ENCODE measurements at places on chromosomes 11 and 22.

- DNase-seq = no peak
These were observed 12.0 kb downstream of the ALG12 start for GRCh38 chr22:49906071-49906798.

DNA sequence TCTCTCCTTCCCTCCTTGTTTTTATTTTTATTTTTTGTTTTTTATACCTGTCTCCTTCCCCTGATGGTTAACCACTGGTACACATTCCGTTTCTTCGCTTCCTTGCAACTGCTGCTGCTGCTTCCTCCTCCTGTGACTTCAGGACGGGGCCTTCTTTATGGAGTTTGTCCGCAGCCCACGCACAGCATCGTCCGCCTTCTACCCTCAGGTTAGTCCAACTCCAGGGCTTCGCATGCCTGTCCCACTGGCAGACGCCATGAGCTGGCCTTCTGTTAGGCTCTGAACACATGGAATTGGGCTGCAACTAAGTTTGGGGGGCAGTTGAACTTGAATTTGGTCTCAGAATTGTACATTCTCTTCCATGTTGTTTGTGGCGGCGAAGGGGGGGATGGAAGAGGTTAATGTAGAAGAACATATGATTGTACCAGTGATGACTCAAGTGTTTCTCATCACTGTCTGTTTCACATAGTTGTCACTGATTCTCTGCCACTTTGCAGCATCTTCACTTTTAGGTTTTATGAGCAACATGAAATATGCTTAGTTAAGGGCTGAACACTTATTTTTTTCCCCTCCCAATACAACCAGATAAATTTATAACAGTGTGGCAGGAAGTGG, 83.0 kb upstream of the YWHAH start:
- DNase-seq = no peak

DNA sequence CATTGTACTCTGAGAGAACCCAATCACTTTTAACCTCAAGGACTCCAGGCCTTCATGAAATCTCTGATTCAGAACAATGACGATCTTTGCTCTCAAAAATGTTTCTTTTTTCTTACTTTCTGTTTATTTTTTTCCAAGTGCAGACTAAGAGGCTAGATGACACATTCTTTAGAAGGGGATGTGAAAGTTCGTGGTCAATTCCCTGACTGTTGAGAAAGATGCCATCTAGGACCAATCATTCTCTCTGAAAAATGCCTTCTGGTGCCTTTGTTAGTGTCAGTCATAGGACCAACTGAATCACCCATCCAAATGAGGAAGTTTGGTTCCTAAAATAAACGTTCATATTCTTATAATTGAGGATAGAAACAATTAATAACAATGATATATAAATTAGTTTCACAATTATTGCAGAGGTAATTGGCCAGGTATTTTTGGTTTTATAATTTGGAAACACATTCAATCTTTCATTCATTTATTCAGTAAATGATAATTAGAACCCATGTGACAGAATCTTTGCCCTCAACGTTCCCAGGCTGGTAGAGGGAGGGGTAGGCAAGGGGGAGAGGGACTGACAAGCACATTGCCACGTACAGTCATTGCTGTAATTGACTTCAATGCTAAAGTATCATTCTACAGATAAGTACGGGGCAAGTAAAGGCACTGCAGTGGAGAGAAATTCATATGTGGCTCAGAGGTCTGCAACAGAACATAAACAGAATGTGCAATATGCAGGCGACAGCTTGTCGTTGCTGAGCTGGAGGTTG, 333.4 kb upstream of the MPPED2 start:
- peak; percentile 60 for DNase-seq

- DNase-seq = peak; percentile 23
These were observed 1.0 kb downstream of the CTSD start for GRCh38 chr11:1762537-1763302.

DNA sequence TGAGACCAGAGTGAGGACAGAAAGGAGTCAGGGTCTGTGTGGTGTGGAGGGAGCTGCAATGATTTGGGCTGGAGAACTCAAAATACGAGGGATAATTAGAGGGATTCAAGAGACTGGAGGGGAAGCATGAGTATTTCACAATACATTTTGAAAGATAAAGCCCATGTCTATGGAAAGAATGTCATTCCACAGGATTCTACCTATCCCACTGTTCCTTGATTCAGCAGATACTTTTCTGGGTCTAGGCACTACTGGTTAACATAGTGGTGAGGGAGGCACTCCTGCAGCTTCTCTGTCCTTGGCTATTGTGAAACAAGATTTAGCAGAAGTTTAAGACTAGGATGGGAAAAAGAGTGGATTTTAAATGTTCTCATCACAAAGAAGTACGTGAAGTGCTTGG, 72.9 kb upstream of the RASSF10 start:
- no peak for DNase-seq

GRCh38 chr11:61910187-61911127, 6.9 kb downstream of the RAB3IL1 start:
- no peak for DNase-seq

DNA sequence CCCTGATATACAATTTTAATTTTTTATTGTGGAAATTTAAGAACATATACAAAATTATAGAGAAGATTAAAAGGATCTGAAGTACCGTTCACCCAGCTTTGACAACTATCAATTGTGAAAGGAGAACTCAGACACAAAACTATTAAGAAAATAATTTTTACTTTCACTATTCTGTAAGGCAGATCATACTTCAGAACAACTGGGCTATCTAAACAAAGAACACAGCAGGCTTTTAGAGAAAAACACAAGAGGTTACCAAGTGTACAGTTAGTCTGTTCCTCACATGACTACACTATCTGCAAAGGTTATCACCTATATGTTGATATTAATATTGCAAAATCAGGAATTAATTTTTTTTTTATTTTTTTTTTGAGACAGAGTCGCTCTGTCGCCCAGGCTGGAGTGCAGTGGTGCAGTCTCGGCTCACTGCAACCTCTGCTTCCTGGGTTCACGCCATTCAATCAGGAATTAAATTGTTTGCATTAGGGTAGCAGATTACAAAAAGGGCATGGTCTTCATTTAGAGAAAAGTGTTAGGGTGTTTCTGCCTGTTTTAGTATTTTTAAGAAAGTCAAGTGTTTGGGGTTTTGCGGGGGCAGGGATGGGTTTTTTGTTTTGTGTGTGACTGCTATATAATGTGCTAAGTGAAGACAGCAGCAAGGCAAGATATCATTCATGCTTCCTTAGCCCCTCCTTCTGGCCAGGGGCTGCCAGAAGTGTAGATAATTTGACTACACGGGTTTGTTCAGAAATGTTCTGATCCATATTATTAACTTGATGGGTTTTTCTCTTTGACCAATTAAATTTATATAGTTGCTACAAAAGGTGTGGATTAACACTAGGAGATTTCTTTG, 27.6 kb upstream of the SIK2 start:
- DNase-seq = peak; percentile 75

DNA sequence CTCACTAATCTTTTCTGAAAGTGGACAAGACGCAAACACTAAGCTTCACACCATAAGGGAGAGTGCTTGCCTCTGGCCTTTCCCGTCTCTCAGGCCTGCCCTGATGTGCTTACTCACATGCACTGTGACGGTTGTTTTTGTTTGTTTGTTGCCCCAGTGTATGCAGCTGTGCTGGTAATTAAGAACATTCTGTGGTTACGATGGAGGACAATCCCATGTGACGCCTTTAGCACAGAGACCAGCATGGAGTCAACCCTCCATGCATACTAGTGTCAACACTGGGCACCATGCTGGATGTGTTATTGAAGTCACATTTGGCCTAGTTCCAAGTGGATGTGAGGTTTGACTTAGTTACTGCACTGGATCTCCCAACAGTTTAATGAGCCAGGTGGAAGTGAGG, 27.8 kb upstream of the CDON start:
- no peak for DNase-seq

DNA sequence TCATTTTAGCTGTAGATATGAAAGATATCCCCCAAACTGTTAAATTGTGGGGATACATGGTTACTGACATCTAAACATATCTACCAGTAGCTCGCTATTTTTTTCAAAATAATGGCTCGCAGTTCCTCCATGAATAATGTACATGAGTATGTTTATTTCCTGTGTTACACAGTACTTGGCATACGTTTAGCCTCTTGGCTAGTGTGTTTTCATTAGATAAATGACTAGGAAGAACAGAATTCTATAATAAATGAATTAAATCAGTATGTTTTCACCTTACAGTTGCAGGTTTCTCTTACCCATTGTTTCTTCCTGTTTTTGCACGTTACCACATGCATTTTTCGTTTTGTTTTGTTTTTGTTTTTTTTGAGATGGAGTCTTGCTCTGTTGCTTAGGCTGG, 21.8 kb downstream of the RNF169 start:
- DNase-seq = no peak

DNA sequence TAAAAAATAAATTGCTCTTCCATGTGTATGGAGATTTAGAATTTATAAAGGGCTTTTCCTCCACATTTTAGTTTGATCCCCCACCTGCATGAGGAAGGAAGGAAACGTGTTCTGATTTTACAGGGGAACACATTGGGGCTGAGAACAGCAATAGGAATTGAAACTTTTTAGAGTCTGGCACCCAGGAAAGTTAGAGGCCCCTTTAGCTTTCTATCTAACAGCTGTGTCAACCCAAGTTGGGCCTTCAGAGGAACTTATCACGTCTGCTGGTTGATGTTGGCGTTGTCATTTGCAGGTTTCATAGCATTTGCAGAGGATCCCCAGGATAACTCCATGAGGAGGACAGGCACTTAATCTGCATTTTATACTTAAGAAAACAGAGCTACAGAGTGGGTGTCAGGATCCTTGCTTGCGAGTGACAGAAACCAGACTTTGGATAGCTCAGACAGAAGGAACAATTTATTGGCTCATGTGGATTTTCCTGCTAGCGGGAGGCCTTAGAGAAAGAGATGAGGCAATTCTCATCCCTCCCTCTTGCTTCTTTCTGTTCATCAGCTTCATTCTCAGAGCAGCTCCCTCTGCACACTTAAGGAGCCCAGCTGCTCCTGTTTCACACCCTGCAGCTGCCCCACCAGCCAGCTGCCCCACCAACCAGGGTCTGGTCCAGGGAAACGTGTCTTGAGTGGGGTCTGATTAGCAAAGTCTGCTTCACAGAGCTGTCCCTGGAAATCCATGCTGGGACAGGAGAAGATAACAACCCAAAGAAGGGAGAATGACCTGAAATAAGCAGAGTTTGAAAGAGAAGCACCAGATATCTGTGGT, 92.5 kb upstream of the OR4B1 start:
- no peak for DNase-seq

Measured in OCI-M1 (cell line).